Body of pancreas (tissue), 4 donors: ENCODE measurements at places on chromosomes 1 and 21. TPM values are rescaled to one million over a fixed set of nuclear protein-coding genes. Genes with fewer than 3 reads are reported as not detected.

GRCh38 chr21:18369115-18369514 is 34.5 kb downstream of the TMPRSS15 start:
- no peak for DNase-seq

DNA sequence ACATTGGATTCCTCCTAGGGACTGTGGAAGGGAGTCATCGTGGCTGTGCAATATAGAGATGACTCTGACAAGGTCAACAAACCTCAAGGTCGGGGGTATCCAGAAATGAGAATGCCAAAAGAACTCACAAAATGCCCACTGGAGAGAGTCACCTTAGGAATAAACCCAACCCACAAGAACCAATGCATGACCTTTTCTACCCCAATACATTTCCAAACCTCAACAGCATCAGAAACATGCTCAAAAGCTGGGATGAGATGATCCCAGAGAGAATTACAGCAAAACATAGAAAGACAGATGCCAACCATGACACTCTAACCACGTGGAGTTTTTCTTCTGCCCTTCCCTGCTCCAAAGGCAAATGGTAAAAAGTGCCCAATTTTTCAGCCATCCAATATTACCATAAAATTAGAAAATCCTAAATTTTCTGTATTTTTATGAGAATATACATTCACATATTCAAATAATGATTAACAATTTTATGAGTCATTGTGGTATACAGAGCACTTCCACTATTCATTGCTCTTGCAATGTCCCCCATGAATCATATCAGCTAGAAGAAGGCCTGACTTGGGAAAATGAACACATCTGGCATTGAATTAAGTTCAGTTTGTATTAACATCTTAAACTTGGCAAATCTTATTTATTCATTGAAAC is 88.2 kb upstream of the PALMD start:
- DNase-seq: no peak

DNA sequence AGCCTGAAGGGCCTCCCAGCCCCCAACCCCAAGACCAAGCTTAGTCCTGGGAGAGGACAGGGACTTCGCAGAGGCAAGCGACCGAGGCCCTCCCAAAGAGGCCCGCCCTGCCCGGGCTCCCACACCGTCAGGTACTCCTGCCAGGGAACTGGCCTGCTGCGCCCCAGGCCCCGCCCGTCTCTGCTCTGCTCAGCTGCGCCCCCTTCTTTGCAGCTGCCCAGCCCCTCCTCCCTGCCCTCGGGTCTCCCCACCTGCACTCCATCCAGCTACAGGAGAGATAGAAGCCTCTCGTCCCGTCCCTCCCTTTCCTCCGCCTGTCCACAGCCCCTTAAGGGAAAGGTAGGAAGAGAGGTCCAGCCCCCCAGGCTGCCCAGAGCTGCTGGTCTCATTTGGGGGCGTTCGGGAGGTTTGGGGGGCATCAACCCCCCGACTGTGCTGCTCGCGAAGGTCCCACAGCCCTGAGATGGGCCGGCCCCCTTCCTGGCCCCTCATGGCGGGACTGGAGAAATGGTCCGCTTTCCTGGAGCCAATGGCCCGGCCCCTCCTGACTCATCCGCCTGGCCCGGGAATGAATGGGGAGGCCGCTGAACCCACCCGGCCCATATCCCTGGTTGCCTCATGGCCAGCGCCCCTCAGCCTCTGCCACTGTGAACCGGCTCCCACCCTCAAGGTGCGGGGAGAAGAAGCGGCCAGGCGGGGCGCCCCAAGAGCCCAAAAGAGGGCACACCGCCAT is 21.9 kb upstream of the ARF1 start:
- DNase-seq: no peak

- no peak for DNase-seq
These were observed 24.5 kb downstream of the NECAP2 start for GRCh38 chr1:16464917-16465625.

DNA sequence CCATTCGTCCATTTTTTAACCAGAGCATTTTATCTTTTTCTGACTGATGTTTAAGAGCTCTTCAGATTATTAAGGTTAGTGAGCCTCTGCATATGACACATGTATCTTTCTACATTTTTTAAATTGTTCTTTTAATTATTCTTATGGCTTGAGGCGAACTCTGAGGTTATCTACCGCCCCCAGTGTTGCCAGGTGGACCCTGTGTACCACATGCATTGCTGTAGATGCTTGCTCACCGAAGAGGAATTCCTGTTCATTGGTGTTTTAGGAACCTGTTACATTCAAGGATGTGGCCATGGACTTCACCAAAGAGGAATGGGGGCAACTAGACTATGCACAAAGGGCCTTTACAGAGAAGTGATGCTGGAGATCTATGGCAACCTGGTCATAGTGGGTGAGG is 31.8 kb downstream of the ZNF684 start:
- no peak for DNase-seq

Gene PLEKHG5
- total RNA-seq: 5.2 TPM

Gene RCC2
- total RNA-seq: 34.3 TPM
